ENCODE measurements at places on chromosomes 16 and 17.

DNA sequence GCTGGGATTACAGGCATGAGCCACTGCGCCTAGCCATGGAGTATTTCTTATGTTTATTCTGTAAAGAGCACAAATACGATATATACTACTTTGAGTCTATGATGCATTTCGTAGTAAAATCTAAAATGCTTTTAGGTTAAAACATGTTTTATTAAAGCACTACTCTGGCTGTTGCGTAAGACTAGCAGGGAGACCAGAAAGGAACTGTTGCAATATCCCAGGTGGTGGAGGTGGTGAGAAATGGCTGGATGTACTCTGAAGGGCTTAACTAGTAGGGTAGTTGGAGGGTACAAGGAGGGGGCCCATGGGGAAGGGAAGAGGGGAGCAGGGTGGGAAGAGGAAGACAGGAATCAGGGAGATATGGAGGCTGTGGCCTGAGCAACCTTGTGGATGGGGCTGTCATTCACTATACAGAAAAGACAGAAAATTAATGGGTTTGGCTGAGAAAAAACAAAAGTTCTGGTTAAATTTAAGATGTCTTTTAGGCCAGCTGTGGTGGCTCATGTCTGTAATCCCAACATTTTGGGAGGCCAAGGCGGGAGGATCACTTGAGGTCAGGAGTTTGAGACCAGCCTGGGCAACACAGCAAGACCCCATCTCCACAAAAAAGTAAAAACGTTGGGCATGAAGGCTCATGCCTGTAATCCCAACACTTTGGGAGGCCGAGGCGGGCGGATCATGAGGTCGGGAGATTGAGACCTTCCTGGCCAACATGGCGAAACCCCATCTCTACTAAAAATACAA lies 35.8 kb downstream of the ST3GAL2 start:
- DNase-seq = no peak

DNA sequence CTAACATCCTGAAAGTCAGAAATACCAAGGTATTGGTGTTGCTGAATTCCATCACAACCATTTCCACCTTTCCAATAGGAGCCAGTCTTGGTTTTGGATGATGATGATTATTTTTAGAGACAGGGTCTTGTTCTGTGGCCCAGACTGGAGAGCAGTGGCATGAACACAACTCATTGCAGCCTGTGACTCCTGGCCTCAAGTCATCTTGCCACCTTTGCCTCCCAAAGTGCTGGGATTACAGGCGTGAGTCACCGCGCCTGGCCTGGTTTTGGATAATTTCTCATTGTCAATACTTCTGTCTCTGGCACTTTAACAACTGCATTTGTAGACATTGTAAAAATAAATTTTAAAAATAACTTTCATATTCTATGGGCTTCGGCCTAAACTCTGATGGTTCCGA lies 22.6 kb downstream of the STAT5B start:
- no peak for DNase-seq

DNA sequence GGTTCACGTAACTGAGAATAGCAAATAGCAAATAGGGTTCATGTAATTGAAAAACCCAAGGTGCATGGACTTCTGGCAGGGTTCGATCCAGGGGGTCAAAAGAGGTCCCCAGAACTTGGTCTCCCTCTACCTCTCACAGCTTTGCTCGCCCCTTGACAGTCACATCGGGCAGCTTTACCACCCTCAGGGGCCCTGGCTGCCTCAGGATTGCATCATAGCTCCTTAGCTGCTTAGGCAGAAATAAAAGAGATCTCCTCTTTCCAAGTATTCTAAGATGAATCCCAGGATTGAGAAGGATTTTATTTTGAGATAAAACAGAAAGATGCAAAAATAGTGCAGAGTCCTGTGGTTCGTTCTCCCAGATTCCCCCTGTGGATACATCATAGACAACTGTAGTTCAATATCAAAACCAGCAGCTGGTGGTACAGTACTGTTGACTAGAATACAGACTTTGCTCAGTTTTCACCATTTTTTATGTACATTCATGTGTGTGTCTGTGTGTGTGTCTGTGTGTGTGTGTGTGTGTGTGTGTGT lies 12.8 kb downstream of the ADGRG3 start:
- DNase-seq = no peak

DNA sequence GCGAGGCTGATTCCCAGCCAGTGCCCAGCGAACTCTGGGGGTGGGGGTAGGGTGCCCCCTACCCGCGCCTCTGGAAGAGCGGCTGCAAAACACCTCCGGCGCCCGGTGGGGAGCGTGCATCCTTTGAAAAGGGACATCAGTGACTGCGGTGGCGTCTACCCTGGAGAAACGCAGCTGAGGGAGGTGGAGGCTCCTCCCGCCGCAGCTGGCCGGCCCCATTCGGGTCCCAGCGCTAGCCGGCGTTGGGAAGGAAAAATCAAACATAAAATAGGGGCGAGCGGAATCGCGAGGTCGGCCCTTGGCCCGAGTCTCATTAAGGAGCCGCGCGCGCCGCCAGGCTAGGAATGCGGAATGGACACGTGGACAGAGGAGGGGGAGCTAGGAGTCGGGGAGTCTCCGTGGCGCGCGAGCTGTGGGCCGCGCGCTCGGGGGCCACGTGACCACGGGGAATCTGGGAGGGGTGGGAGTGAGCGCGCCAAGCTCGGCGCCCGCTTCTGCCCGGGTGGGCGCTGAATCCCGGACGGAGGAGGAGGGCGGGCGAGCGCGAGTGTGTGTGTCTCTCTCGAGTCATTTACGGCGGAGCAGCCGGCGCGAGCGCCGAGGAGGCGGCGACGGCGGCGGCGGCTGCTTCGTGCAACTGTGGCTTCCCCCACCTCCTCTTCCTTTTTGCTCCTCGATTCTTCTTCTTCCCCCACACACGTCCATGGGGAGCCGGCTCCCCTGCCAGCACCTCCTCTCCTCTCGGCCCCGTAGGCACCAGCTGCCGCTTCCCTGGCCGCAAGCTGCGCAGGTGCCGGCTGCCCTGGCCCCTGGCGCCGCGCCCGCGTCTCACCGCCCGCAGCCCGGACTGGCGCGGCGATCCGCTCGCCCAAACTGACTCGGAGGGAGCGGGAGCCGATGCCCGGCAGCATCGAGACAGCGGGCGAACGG lies at the start of gene TMEM132E:
Gene TMEM132E (plus strand): TSS at position 566 of the 930 bp plus-strand sequence. CDS start 1,495 bp downstream, outside the sequence.
- DNase-seq = no peak

GRCh38 chr16:49503256-49504022 lies 129.8 kb downstream of the C16orf78 start:
- no peak for DNase-seq

DNA sequence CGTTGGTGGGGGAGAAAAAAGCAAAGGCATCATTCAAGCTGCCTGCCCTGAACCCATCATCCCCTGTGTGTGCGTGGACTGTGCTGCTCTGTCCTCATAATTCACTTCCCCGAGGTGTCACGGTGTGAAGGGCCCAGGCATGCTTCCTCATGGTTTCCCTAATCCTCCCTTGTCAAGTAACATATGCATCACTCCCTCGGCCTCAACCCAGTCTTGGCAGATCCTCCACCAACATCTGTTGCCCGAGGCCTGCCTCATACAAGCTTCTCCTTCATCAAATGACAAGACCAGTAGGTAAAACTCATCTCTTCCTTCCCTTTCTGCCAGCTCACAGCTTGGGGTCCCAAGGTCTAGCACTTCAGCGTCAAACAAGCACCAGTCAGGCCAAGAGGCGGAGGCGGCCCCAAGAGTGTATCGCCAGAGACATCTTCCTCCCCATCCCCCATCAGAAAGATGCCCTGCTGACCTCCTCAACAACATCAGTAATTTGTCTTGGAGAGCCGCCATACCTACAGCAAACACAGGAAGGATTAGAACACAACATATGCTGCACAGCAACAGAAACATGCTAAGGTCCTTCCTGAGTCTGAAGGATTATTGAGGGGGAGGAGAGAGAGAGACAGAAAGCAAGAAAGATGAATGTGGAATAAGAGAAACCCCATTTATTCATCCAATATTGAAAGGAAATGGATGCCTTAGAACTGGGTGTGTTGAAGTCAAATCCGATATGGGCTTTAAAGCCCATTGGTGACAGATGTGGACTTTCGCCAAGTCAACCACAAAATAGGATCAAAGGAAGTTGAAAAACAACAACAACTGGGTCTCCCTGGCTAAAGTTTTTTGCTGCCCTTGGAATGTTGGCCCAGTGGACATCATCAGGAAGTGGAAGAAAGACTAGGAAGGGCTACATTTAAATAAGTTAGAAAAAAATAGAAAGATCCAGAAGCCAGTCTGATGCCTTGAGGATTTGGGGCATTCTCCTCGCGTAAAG lies 38.4 kb downstream of the SOX9 start:
- no peak for DNase-seq

DNA sequence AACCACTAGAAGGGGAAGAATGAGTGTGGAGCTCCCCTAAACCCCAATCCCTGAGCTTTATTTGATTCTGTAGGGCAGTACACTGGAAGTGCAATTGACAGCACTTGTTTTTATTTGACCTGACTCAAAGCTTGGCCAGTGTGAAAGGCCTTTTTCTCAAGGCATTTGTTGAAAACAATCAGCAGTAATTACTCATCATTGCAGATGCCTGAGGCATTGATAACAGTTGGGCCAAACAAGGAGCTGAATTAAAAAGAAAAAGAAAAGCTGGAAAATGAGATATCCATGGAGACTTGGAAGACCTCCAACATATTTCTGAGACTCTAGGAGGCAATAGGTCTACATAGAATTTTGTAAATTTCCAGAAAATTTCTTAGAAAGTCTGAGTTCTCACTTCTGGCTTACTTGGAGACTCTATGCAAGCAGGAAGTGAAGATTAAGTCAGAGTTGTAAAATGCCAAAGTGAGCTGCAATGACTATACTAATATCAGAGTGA lies 200.8 kb upstream of the KCNJ16 start:
- no peak for DNase-seq

DNA sequence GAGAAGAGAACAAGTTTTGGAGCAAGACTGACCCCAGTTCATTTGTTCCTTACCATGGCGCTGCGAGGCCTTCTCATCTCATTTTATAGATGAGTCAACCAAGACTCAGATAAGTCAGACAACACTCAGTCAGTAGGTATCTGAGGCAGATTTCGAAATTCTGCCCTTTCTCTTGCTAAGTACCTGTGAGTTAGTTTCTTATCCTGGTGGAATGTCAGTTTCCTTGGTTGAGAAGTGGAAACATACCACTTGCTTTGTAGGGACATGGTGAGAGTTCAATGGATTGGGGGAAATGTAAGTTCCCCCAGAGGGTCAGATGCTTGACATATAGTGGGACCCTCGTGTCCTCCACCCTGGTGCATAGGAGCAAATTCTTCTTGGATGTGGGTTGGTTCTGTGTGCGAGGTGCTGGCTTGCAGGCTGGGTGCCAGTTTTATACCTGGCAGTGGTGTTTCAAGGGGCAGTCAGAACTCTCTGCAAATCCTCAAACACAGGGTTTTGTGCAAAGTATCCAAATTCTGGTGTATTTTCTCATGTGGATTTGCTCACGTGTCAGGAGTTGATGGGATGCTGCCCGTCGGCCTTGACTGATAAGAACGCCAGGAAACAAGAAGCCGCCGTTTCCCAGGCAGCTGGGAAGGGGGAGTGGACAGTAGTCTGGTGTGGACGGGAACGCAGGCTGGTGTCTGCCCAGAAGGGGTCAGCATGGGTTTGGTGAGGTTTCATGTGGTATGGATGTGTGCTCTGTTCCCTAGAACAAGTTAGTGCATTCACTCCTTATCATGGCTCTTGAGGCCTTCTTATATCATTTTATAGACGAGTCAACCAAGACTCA lies 61.1 kb upstream of the CIBAR2 start:
- DNase-seq = no peak

Measured in CD4-positive, alpha-beta T cell treated with Interleukin-12 subunit alpha and Interleukin-12 subunit beta, for 1 hour (primary cell).